ENCODE measurements at places on chromosomes 7 and 10.

GRCh38 chr7:1087465-1087814 lies 473 bp upstream of the GPER1 start:
- DNase-seq, result no peak

GRCh38 chr7:151925446-151926335 lies 30.6 kb upstream of the GALNTL5 start:
- DNase-seq, result peak; percentile 69

DNA sequence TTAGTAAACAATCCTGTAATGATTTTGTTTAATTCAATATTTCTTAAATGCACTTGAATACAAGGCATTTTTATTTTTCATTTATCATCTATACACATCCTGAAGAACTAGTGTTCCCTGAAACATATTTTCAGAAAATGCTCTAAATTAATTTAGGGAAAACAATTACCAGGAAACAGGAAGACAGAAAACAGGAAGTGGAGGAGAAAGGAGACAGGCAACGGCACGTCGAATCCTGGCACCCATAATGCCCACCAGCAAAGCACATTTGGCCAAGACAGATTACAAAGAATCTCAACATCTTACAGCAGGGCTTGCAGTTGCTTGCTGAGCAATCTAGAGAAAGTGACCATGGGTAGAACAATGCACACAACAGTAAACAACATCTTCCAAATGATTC lies 571.1 kb downstream of the GRID1 start:
- DNase-seq, result no peak

DNA sequence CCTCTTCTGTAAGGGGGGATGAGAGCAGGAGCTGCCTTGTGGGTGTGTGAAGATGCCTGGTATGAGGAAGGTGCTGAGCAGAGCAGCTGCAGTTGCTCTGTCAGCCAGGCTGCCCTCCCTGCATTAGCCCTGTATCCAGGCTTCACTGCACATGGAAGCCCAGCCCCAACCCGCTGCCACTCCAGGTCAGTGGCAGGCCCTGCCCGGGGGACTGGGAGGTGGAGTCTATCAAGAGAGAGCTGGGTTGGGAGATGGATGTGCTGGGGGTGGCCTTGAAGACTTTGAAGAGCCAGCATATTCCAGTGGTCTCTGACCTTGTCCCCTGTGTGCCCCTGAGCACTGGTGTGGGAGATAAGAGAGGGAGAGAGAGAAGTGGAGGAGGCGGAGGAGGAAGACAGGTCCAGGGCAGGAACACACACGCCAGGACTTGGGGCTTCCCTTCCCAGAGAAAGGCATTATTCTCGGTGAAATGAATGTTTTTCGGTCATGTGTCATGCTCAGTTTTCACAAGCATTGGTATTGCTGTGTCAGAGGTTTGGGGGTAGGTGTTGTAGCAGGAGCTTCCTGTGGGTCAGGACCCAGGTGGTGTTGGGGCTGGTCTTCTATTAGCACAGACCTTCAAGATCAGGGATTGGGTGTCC lies 2.6 kb downstream of the PPIF start:
- DNase-seq, result no peak

DNA sequence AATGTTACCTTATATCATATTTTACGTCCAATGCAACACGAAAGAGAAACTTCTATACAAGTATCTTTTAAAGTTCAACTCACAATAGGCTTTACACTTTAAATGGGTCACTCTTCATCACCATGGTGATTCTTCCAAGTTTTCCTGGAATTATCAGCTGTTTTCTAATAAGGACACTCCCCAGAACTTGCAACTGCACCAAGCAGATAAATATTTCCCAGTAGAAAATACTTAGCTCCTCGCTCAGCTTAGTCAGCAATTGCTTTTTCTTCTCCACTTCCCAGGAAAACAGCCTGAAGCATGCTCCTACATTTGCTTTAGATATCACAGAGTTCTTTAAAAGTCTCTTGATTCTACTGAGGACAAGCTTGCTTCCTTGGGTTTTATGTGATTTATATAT lies 25.7 kb upstream of the ADD3 start:
- peak; percentile 73 for DNase-seq

GRCh38 chr10:11320809-11321520 lies 290.5 kb downstream of the USP6NL start:
- no peak for DNase-seq

DNA sequence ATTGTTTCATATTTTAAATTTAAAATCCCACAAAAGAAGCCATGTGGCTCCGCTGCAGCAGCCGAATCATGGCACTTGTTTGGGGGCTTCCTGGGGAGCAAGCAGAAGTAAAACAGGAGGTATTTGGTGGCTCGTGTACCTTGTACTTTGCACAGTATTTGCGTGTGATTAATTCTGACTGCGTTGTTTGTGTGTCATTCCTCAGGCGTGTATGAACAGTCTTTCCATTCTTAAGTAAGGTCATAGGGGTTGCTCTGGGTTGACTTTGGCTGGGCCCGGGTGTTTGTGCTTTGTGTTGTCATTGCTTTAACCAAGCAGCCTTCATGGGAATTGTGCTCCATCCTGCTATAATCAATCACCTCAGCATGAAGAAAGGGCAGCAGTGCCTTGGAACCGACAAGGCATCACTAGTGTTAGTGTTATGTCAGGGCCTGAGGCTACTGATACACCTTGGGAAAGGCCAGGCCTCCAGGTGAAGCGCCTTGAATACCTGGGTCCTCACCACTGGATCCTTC lies 182.4 kb downstream of the ARHGAP21 start:
- no peak for DNase-seq

GRCh38 chr7:90721869-90722431 lies 125.8 kb downstream of the CDK14 start:
- no peak for DNase-seq

DNA sequence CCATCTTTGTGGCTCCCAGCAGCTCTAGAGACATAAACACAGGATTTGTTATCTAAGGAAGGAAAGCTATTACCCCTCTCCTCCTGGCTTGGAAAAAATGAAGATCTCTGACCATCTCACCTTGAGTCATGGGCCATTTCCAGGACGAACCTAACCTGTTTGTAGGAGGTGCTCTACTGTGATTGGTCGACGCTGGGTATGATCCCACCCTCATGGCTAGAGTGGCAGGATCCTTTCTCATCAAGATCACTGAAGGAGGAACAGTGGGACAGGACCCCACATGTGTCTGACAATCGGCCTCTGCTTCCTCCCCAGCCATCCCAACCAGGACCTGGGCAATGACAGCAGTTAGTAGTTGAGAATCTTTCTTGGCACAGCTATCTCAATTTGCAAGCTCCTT lies 144.1 kb downstream of the EMX2 start:
- DNase-seq, result no peak

DNA sequence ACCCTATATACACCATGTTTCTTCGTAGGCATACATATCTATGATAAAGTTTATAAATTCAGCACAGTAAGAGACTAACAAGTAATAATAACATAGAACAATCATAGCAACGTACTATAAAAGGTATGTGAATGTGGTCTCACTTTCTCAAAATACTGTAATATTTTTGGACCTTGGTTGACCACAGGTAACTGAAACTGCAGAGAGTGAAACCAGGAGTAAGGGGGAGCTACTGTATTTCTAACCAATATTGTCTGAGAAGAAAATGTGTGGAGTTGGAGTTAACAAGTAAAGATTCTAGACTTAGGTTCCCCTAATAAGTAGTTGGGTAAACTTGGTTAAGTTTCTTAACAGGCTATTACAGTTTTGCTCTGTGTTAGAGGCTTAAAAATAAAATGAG lies 72.1 kb downstream of the GNAI1 start:
- no peak for DNase-seq

DNA sequence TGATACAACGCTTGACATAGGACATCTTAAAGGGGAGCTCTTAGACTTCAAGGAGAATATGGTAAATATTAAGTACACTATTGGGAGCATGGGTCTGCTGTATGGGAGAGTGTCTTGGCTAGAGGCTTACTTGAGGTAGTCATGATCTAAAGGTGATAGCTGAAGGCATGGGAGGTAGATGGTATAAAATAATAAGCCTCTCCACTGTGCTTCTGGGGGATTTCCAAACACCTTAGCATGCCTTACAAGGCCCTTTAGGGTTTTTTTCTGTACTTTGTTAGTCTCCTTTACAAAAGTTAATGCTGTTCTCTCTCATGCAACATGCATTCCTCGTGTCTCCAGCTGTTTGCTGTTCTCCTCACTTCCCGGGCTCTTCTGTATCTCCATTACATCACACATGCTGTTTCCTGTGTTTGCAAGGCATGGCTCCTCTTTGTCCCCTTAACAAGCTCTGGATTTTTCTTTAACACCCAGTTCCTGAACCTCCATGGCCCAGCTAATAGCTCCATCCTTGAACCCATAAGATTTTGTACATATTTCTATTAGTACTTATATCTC lies 449.7 kb downstream of the AUTS2 start:
- DNase-seq, result no peak

- no peak for DNase-seq
Measured at GRCh38 chr10:98423691-98424120, 8.7 kb upstream of the PYROXD2 start.

DNA sequence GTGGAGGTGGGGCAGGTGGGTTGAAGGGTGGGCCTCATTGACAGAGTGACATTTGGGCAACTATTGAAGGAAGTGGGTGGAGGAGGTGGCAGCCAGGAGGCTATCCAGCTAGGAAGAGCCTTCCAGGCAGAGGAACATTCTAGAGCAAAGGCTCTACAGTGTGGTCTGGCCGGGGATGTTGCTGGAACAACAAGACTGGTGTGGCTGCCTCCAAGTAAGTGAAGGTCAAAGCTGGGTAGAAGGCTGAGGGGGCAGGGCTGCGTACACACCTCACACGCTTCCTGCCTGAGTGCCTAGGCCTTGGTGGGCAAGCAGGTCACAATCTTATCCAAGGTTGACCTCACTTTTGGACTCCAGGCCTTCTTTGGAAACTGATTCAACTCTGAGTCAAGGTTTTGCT lies 6.6 kb downstream of the CPA1 start:
- no peak for DNase-seq

- no peak for DNase-seq
Measured at GRCh38 chr10:100824886-100825285, 79.5 kb downstream of the PAX2 start.

DNA sequence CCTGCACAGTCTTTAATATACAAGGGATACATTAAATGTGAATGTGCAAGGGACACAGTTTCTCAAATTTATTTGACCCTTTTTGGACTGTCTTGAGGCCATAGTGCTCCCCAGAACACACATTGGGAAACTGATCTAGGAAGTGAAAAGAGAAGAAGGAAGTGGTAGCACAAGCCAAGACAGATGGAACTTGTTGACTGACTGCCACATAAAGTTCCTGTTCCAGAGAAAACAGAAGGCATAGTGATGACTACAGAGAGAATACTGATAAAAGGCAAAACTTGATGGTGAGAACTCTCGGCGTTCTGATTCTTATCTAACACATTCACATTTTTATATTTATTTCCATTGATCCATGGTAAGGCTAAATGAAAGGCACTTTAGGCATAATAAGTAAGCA lies 1216.4 kb downstream of the CNTNAP2 start:
- DNase-seq, result peak; percentile 2

GRCh38 chr7:148911626-148912025 lies 27.5 kb upstream of the EZH2 start:
- DNase-seq, result peak; percentile 33

DNA sequence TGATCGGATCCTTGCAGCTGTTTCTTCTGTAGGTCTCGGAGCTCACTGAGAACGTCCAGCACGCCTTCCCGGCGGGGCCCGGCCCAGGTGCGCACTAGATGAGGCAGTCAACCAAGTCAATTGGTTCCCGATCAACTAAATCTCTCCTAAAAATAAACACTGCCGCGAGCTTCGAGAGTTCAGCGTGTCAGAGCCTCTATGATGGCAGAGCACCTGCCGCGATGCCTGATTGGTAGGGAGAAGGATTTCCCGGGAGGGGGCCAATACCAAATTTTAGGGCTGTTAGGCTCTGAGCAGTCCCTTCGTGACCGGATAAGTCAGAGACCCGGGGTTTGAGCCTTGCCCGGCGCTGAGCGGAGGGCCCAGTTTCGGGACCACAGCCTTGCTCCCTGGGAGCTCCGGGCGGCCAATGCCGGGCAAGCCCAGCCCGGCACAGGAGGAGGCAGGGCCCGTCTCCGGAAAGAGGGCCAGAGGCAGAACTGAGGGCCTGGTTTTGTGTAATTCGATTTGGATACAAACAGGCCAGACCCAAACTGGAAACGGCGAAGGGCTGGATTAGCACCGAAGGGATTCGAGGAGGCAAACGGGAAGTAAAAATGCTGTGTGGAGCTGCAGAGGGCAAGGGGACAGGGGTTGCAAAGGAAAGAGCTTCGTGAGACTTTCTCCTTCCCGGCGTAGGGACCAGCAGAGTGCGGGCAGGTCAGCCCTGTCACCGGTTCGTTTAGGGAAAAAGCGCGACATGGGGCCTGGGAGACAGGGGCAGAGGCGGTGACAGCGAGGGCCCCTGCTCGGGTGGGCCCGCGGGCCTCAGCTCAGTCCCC lies 569 bp downstream of the SLC26A5 start:
- DNase-seq, result peak; percentile 13

DNA sequence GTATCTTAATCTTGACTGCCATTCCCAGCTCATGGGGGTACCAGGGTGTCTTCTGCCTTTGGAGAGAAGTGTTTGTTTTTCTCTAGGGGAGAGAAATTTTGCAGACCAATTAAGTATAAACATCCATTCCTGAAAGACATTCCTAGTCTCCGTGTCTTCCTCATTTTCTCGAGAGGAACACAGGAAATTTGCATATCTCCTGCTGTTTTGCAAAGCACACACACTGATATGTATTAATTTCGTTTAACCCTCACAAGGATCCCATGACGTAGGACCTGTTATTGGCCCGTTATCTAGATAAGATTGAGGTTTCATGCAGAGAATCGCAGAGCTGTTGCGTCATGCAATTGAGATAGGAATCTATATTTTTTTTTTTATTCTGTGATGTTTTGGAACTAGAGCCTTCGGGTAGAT lies 944 bp downstream of the RHBDD2 start:
- DNase-seq, result peak; percentile 84

DNA sequence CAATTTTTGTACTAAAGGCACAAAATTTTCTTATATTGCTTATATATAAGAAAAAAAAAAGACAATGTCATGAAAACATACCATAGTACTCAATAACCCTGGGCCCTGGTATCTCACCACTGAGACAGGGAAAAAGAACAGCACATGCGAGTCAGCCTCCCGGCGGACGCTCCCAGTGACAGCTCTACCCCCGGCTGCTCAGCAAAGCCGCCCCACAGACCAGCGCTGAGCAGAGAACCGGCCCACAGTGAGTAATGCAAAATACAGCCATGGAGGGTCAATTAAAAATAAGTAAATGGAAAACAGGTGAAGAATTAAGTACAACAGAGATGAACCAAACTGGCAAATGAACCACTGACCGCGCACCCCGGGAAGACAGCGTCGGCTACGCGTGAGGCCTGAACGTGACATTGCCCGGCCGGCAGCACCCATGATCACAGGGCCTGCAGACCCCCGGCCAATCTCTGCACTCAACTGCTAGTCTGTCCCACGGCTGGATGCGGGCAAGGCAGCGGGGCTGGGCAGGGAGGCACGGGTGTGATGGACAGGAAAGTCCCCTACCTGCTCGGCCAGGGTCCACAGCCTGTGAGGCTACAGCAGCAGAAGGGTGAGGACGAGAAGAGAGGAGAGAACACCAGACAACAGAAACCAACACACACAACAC lies 175.9 kb downstream of the ZMYND11 start:
- no peak for DNase-seq

All from hematopoietic multipotent progenitor cell treated with erythropoietin and hydrocortisone succinate and interleukin-3 and kit ligand, for 6 days (in vitro differentiated cells).